ENCODE measurements at places on chromosomes 3 and 15. TPM values are rescaled to one million over a fixed set of nuclear protein-coding genes. Genes with fewer than 3 reads are reported as not detected.

SOX2 gene
- 1.6 TPM for total RNA-seq

- no peak for DNase-seq
Measured at GRCh38 chr3:61568127-61568526, 6.8 kb downstream of the PTPRG start.

TGM5 gene
- total RNA-seq, result not detected

DNA sequence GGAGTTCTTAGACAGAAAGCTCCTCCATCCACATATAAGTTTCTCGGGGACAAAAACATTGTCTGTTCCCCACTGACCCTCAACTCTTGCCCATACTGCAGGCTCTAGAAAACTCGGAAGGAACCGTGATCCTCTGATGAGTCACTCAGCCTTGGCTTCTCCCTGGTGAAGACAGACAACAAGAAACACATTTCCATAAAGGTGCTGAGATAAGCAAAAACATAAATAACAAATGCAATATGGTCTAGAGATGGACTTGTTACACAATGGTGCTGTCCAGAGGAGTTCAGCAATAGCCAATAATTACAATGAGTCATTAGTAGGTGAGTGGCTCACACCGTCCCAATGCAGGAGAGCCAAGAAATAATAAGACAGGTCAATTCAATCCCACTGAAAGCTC lies 43.7 kb downstream of the MAGI1 start:
- DNase-seq, result peak; percentile 56

- DNase-seq, result peak; percentile 50
Measured at GRCh38 chr3:49785565-49786356, 581 bp downstream of the IP6K1 start.

RAB8B gene
- 37.8 TPM for total RNA-seq

DNA sequence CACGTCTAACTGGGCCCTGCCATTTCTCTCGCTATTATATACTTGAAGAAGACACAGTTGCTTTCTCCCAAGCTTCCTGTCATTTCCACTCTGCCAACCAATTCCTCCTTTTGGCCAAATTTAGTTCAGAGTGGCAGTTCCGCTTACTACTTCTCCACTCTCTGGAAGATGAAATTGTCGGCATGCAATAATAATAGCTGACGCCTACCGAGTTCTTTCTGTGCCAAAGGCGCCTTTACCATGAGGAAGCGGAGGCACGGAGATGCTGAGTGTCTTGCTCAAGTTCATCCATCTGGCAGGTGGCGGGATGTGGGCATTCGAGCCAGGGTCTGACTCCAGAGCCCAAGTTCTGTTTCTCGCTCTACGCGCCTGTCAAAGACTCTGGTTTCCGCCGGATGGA lies 14.6 kb upstream of the NRROS start:
- DNase-seq, result no peak

DNA sequence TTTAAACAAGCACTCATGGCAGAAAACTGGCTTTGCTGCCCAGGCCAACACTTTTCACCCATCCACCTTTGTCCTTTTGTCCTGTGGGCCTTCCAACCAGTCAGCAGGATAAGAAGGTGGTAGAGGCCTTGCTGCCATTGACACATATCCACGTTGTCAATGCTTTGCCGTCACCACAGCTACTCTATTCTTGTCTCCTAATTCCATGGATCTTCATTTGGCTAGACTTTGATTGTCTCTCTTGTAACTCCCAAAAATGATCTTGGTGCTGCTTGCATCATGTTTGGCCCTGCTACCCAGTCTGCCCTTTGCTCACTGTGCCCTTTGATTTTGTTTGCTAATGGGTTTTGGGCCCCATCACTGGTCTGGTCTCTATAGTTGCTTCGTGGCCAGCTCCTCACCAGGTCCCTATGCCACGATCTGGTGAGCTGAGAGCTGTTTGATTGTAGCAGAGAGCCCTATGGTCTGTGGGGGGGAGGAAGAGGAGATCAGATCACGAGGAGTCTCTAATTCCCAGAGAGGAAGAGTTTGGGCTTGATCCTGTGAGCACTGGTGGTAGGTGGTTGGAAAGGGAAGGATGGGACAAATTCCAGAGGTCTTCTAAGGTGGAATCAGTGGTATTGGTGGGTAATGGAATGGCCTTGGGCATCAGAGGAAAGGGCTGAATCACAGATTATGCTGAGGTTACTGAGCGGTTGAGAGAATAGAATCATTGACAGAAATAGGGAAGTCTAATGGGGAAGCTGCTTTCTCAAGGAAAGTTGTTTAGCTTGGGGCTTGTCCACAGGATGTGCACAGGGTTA lies 40.3 kb downstream of the ABHD2 start:
- peak; percentile 86 for DNase-seq
